ENCODE measurements at places on chromosomes 7 and 10. TPM values are rescaled to one million over a fixed set of nuclear protein-coding genes. Genes with fewer than 3 reads are reported as not detected.
A peak's percentile ranks its signal among the peaks of the same experiment; 100 is the strongest.

DNA sequence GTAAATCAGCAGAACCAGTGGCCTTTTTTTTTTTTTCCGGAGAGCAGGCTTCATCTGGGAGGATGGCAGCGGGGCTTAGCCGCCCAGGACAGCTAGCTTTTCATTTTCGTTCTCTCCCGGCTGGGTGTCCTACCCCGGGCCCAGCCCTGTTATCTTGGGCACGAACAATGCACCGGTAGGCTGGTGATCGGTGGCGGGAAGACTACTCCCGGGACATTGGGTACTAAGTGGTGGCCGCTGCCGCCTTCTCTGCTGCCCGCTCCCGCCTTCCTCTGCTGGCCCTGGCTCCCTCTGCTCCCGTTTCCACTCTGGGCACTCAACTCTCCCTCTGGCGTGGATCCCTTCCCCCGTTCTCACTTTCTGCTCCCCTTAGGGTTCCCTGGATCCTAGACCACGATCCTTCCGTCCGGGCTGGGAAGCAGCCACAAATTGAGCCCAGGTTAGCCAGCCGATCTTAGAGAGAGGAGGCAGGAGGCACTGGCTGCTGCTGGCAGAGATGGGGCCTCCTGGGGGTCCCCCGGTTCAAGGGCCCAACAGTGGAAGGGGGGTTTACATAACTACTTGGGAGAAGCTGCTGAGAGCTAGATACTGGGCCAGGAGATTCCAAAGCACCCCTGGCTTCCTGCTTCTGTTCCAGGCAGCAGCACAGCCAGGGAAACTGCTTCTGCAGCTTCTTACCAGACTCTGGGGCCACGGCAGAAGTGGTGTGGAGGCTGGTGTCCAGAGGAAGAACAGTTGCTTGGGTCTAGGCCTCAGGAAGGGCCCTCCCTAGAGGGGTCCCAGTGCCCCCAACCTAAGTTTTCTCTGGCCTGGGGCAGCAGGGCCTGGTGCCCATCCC, 1.8 kb downstream of the TLX1 start:
- no peak overlapping the region for H3K4me3 ChIP-seq
- H3K27me3 ChIP-seq = peaks cover 76% of the 10 kb centered on the region
- H3K36me3 ChIP-seq = peaks cover 2% of the 10 kb centered on the region
- DNase-seq = no peak
- peaks cover 23% of the 10 kb centered on the region for H3K4me1 ChIP-seq

DNA sequence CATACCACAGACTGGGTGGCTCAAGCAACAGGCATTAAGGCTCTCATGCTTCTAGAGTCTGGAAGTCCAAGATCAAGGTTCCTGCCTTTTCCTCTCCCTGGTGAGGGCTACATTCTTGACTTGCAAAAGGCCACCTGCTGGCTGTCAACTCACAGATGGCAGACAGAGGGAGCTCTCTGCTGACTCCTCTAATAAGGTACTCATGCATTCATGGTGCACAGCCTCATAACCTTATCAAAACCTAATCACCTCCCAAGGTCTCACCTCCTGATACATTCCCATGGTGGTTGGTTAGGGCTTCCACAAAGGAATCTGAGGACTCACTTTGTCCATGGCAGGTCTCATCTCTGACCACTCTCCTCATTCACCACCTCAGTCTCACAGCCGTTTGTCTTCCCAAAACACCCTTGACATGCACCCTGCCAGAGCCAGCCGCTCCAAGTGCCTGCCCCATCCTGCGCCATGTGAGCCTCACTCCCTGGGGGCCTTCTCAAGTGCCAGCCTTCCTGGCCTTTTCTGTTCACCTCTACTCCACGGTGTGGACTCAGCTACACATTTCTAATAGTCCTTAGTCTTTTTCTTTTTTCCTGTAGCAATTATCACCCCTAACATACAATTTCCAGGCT, 400.3 kb upstream of the ADARB2 start:
- no peak overlapping the region for H3K4me3 ChIP-seq
- no peaks in the 10 kb centered on the region for H3K27me3 ChIP-seq
- H3K4me1 ChIP-seq = peaks cover 5% of the 10 kb centered on the region
- H3K27ac ChIP-seq = no peak overlapping the region

GRCh38 chr7:30427296-30428070, 51.1 kb downstream of the NOD1 start:
- no peaks in the 10 kb centered on the region for H3K27me3 ChIP-seq
- H3K36me3 ChIP-seq = peaks cover 23% of the 10 kb centered on the region
- H3K27ac ChIP-seq = no peak overlapping the region
- peaks cover 15% of the 10 kb centered on the region for H3K4me1 ChIP-seq
- H3K4me3 ChIP-seq = no peak overlapping the region
- DNase-seq = no peak

GRCh38 chr10:119483839-119484238, 58.7 kb downstream of the RGS10 start:
- peak; percentile 26 for DNase-seq
- no peak overlapping the region for H3K27ac ChIP-seq
- H3K4me3 ChIP-seq = no peak overlapping the region
- no peaks in the 10 kb centered on the region for H3K36me3 ChIP-seq

- no peak overlapping the region for H3K4me3 ChIP-seq
- no peak for DNase-seq
Measured at GRCh38 chr10:22623633-22624253, 90.6 kb downstream of the PIP4K2A start.

GRCh38 chr7:134890246-134891240, 95.8 kb upstream of the AGBL3 start:
- DNase-seq = no peak
- peaks cover 37% of the 10 kb centered on the region for H3K36me3 ChIP-seq
- no peaks in the 10 kb centered on the region for H3K27me3 ChIP-seq
- peak overlapping the region; percentile 60 for H3K4me3 ChIP-seq

GRCh38 chr7:131893631-131894340, 337.4 kb upstream of the PODXL start:
- H3K4me1 ChIP-seq = peaks cover 58% of the 10 kb centered on the region
- no peak for DNase-seq
- H3K27me3 ChIP-seq = no peaks in the 10 kb centered on the region
- no peaks in the 10 kb centered on the region for H3K36me3 ChIP-seq
- peak overlapping the region; percentile 75 for H3K27ac ChIP-seq

- H3K27ac ChIP-seq = no peak overlapping the region
- no peak for DNase-seq
- H3K4me1 ChIP-seq = no peaks in the 10 kb centered on the region
Measured at GRCh38 chr10:78148216-78148960, 114.7 kb downstream of the RPS24 start.

DNA sequence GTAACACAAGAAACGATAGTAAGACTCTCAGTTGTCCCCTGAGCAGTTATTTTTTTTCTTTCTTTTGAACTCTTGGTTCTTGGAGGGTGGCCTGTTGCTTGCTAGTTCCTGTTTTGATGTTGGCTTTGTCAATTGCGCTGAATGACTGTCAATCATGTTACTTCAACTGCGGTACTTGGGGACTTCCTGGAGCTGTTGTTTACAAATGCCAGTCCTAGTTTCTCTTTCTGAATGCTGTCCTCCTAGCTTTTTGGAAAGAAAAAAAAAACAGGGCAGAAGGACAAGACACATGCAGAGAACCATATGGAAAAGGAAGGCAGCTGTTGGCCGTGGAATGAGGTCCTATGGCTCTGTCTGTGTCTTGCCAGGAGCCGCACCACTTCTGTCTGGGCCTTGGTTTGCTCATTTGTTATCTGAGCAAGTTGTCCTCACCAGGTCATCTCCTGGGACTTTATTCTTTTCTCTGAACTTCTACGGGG, 7.0 kb upstream of the PDCD4 start:
- peak overlapping the region; percentile 74 for H3K27ac ChIP-seq
- DNase-seq = no peak
- H3K27me3 ChIP-seq = no peaks in the 10 kb centered on the region
- H3K4me1 ChIP-seq = peaks cover 53% of the 10 kb centered on the region
- H3K36me3 ChIP-seq = no peaks in the 10 kb centered on the region

DNA sequence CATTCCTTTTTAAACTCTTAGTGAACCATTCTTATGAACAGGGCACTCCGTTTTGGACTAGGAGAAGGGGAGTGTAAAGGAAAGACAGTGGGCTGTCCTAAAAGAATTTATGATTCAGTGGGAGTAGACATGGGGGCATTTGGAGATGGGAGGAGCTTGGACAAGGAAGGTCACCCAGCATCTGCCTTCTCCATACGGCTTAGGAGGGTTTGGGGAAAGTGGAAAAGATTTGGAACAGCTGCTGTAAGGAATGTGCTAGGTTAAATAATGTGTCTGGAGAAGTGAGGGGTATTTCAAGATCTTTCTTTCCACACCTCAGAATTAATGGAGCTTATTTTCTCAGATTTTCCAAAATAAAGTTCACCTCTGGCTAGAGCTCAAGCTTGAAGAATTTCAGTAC, 24.0 kb downstream of the SLC35G1 start:
- no peak overlapping the region for H3K27ac ChIP-seq
- no peak overlapping the region for H3K4me3 ChIP-seq
- peaks cover 3% of the 10 kb centered on the region for H3K36me3 ChIP-seq
- peaks cover 21% of the 10 kb centered on the region for H3K4me1 ChIP-seq
- H3K27me3 ChIP-seq = no peaks in the 10 kb centered on the region

- no peak overlapping the region for H3K27ac ChIP-seq
- peaks cover 7% of the 10 kb centered on the region for H3K27me3 ChIP-seq
- no peaks in the 10 kb centered on the region for H3K36me3 ChIP-seq
- H3K4me1 ChIP-seq = no peaks in the 10 kb centered on the region
- no peak overlapping the region for H3K4me3 ChIP-seq
Measured at GRCh38 chr7:125644109-125644508, 714.5 kb upstream of the POT1 start.

DNA sequence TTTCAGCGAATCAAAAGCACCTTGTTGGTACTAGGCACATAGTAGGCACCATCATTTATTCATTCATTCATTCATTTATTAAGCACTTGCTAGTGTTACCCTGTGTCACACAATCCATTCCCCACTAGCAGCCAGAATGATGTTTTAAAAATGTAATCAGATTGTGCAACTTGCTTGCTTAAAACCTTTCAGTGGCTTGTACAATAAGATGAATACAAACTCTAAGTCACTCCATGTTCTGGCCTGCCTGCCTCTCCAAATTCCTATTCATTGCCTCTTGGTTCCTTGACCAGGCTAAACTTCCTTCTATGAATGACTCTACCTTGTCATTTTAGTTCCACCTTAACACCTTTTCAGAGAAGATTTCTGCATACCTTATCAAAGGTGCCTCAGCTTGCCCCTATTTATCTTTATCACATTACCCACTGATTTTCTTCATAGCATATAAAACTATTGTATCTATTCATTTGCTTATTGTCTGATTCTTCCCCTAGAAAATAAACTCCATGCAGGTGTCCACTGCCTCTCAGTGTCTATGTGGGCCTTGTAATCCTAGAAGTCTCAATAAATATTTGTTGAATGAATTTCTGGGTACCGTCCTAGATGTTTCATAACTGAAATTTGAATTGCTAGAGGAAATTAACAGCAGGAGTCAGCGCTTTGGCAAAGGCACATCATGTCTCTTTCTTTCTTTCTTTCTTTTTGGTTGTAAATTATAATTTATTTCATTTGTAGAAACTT, 169.5 kb downstream of the TMEM26 start:
- H3K4me3 ChIP-seq = no peak overlapping the region
- DNase-seq = no peak
- H3K36me3 ChIP-seq = no peaks in the 10 kb centered on the region
- no peaks in the 10 kb centered on the region for H3K27me3 ChIP-seq
- no peak overlapping the region for H3K27ac ChIP-seq
- peaks cover 12% of the 10 kb centered on the region for H3K4me1 ChIP-seq

DNA sequence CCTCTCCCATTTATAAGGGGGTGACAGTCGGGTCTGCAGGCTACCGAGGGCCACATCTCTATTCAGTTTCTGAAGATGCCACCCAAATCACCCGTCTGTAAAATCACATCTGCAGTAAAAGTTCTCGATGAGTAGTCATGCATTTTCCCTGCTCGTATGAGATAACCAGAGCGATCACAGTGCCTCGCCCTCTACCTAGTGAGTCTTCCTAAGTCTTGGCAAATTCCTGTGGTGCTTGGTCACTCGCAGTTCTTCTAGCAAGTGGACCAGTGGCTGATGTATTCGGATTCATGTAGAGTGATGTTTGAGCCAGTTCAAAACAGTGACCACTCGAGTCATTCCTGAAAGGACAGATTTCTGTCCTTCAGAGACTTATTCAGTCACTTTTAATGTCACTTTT, 44.9 kb downstream of the INSYN2A start:
- H3K36me3 ChIP-seq = no peaks in the 10 kb centered on the region
- DNase-seq = no peak
- H3K27me3 ChIP-seq = no peaks in the 10 kb centered on the region
- no peak overlapping the region for H3K4me3 ChIP-seq
- no peak overlapping the region for H3K27ac ChIP-seq
- H3K4me1 ChIP-seq = peaks cover 24% of the 10 kb centered on the region

GRCh38 chr10:119441921-119442757, 100.4 kb downstream of the RGS10 start:
- no peak for DNase-seq
- H3K27me3 ChIP-seq = no peaks in the 10 kb centered on the region
- H3K4me3 ChIP-seq = no peak overlapping the region
- H3K4me1 ChIP-seq = peaks cover 6% of the 10 kb centered on the region
- H3K36me3 ChIP-seq = peaks cover 7% of the 10 kb centered on the region

DNA sequence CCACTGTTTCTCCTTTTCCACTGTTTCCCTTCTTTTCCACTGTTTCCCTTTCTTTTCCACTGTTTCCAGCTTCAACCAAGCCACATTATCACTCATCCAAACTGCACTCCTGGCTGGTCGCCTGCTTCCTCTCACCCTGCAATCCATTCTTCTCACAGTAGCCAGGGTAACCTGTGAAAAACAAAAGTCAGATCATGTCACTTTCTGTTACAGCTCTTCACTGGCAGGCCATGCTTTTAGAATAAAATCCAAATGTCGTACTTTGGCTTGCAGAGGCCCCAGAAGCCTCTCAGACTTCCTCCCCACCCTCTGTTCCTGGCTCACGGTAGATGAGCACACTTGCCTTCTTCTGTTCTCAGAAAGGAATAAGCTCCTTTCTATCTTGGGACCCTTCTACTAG, 33.9 kb downstream of the STARD3NL start:
- peaks cover 14% of the 10 kb centered on the region for H3K36me3 ChIP-seq
- no peak overlapping the region for H3K27ac ChIP-seq
- no peak for DNase-seq
- no peaks in the 10 kb centered on the region for H3K27me3 ChIP-seq
- peaks cover 19% of the 10 kb centered on the region for H3K4me1 ChIP-seq
- H3K4me3 ChIP-seq = no peak overlapping the region

DNA sequence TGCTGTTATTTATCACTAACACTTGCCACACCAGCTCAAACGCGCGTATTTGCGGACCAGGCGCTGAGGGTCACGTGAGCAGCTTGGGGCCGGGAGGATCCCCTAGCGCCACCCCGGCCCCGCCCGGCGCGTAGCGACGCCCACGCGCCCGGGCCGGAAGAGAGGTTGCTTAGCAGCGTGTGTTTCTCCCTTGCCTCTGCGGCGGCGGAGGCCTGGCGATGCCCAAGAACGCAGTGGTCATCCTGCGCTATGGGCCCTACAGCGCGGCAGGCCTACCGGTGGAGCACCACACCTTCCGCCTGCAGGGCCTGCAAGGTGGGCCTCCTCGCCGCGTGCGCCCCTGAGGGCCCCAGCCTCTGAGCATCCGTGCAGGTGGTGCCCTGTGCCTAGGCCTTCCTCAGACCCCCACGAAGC, at the start of gene C10orf53:
Gene C10orf53, plus strand, starts transcription at position 172 of the 414 bp plus-strand sequence. Its CDS starts 47 bp downstream, at position 219.
- peak within 1 kb of the TSS; percentile 54 for H3K4me3 ChIP-seq
- DNase-seq = no peak
- H3K27ac ChIP-seq = no peak within 1 kb of the TSS
- H3K36me3 ChIP-seq = peaks cover 1% of the 10 kb centered on the region

The TMEM140 gene
- not detected for total RNA-seq

The EEPD1 gene
- total RNA-seq = 4.8 TPM

The GSAP gene
- total RNA-seq = 1.9 TPM

The VSTM4 gene
- total RNA-seq = 6.4 TPM

The AOAH gene
- total RNA-seq = not detected
